Caudate nucleus (tissue), 63 donors: ENCODE measurements at places on chromosomes 5 and 9.

GRCh38 chr5:140338336-140338735, 8.1 kb downstream of the HBEGF start:
- DNase-seq = no peak

- no peak for DNase-seq
Observed at GRCh38 chr5:4042311-4042710, 446.7 kb downstream of the IRX1 start.

DNA sequence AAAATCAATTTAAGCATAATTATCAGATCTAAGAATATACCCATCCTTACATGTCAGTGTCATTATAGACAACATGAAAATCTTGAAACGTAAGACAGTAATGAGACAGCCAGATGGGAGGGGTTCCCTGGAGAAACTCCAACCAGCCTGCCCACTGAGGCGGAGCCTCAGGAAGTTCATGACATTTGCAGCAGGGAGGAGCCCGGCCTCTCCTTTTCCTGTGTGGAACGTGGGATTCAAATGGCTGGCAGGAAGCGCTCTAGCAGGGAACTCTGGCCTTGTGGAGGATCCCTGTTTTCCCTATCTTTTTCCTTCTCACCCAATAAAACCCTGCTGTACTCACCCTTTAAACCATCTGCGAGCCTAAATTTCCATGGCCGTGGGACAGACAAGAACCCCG, 176.6 kb upstream of the KCNN2 start:
- no peak for DNase-seq

DNA sequence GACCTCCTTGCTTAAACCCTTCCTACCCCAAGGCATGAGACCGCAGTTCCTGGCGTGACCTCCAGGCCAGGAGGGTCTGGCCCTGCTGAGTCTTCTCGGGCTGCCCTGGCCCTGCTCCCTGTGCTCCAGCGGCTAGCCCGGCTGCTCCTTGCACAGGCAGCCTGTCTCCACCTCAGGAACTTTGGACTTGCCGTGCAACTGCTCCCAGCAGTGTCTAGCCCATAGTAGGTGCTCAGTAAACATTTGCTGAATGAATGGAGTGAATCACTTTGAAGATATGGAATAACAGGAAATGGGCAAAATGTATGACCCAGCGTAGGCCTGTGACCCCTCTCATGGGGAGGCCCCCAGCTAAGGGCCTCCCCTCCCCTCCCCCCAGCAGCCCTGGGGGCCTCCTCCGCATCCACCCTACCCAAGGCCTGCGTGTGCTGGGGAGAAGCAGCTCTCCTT, 127.1 kb downstream of the ZNF354C start:
- no peak for DNase-seq

DNA sequence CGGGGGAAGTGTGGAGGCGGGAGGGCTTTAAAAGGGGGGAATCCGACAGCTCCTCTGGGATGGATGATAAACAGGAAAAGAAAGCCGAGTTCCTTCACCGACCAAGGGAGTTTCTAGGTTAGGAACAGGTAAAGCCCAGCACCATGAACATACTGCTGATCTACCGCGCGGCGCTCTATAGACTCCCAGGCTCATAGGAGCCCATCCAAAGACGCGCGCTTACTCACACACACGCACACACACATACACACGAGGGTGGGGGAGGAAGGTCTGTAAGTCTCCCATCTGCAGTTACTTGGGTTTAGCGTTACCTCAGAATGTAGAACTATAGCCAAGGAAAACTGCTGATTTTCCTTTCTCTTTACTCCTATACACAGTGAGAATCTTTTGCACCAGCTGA, 2.6 kb upstream of the GABRB2 start:
- no peak for DNase-seq

GRCh38 chr5:171857489-171857876, 71.9 kb downstream of the SMIM23 start:
- DNase-seq = no peak

DNA sequence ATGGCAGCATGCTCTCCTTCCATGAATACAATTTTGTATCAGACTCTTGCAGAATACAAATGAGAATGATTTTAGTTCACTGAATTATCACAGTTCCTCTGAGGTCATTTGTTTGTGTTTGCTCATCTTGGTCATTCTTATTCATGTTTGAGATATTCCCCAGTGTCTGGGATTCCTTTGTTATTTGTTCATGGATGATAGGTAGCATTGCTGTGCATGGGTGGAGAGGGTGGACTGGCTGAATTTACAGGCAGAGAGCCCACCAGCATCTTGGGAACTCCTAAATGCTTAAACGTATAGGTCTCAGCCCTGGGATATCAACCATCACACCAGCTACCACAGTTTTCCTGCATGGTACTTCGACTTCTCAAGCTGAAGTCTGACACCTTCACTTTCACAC, 459.8 kb downstream of the CCDC171 start:
- DNase-seq = no peak

- DNase-seq = no peak
Observed at GRCh38 chr9:20662156-20662555, 21.9 kb upstream of the FOCAD start.

DNA sequence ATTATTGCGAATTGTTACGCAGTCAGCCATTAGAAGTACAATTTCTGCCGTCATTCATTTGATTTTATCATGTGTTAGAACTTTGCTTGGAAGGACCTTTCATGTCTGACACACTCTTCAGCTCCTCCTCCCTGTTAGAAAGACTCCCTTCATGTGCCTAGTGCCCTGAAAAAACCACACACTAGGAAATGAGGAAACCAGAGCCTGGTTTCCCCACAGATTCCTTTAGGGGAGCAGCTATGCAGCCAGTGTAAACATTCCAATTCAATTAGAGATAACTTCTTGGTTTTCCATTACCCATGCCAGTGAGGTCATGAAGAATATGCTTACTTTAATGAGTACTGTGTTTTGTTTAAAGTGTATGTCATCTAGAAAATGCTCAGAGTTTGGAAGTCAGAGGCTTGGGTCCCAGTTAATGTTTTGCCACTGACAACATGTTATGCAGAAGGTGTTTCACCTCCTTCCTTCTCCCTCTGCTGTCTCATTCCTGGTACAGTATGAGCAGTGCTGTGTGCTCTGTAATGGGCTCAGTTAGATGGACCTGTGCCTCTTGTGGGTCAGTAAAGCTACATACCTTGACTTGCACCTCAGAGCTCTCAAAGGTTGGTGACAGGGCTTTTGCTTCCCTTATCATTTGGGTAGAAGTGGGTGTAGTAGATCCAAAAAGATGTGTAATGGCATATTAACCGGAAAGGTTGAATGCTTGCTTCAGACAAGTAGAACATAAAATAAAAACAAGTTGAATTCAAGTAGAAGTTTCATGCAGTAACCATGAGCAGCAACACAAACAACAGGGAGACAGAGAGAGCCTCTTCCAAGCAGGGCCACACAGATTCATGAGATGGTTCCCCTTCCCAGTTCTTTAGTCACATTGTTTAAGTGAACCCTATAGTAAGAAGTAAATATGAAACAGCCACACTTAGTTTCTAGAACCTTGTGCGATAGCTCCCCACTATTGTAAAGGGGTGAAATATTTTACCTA, 52.6 kb upstream of the TNFAIP8 start:
- DNase-seq = no peak
